AG10803 (cell line): ENCODE measurements at places on chromosomes 7 and 10.

GRCh38 chr7:25391295-25391861, 163.1 kb upstream of the NPVF start:
- peak; percentile 27 for DNase-seq

GRCh38 chr7:26156451-26157420, 4.7 kb downstream of the NFE2L3 start:
- peak; percentile 79 for DNase-seq

- no peak for DNase-seq
These were observed 20.3 kb downstream of the TTYH3 start for GRCh38 chr7:2651847-2652735.

DNA sequence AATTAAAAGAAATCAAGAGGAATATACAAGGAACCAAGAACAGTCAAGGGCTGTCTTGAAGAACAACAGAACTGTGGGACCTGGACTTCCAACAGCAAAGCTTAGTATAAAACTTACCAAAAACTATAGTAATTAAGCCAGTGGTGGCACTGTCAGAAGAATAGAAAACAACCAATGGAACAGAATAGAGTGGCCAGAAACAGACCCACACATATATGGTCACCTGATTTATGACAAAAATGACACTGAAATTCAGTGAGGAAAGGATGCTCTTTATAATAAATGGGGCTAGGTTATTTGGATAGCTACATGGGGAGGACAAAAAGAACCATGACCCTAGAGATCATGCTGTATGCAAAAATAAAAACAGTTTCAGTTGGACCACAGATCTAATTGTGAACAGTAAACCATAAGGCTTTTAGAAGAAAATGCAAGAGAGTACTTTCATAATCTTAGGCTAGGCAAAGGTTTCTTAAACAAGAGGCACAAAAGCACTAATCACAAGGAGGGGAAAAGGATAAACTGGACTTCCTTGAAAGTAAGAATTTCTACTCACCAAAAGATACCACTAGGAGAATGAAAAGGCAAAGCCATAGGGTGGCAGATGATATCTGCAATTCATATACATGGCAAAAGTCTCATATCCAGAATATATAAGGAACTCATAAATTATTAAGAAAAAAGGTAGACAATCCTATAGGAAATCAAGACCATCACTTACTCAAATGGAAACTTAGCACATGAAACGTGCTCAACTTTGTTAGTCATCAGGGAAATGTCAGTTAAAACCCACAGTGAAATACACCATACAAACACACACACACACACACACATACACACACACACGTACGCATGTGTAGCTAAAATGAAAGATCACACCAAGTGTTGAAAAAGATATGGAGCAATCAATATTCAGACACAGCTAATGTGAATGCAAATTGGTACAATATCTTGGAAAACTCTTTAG, 20.8 kb downstream of the HYCC1 start:
- no peak for DNase-seq

DNA sequence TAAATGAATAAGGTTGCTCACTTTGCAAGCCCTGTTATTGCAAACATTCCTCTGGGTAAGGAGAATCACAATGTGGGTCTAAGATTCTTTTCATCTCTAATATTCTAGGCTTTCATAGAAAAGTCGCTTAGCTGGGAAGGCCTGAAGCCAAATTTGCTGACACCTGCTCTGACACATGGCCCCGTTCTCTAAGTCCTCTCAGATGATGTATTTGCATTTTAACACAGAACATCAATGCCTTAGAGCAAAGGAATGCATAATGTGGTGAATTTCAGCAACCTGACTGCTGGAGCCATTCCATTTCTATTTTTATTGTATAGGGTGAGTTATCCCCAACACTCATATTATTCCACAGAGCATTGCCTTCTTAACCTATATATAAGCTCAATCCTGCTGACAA, 682.1 kb upstream of the NRP1 start:
- DNase-seq, result no peak

- DNase-seq, result no peak
These were observed 307.4 kb downstream of the WDR37 start for GRCh38 chr10:1363446-1364121.

GRCh38 chr7:4670791-4671190, 11.3 kb upstream of the FOXK1 start:
- no peak for DNase-seq

DNA sequence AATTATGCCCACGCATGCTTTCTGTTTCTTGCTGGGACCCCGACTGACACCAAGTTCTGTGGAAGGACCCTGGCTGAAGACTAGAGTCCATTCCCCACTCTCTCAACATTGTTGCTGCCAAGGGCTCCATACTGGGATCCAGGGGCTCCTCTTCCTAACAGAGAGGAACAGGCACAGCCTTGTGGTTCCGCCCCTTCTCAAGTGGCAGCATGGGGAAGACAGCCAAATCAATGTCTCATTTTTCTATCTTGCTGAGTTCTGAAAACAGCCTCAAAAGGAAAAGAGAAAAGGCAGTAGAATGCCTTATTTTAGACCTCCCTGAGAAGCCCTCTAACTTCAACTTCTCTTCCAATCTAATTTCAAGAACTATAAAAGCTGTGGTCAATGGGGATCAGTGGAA, 23.7 kb upstream of the LAMB1 start:
- DNase-seq, result no peak

DNA sequence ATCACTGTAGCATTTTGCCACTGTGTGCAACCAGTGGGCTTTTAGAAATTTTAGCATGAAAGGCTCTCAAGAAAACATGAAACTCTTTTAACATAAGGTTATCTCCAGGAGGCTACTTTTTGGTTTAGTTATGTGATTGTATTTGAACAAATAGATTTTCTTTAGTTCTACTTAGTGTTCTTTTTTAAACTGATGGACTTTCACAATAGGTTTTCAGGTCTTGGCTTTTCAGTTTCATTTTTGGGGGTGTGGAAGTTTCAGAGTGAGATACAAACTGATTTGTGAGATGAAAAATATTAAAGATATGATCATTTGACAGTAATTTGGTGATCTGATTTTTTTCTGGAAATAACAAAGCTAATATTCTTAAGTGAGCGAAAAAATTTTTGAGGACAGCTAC, 344.1 kb downstream of the PHF14 start:
- DNase-seq, result no peak
